Activated naive CD4-positive, alpha-beta T cell treated with anti-CD3 and anti-CD28 coated beads for 36 hours (primary cell): ENCODE measurements at places on chromosomes 5 and 9.

- no peak overlapping the region for H3K27ac ChIP-seq
- DNase-seq, result no peak
- H3K4me3 ChIP-seq, result no peak overlapping the region
- peaks cover 22% of the 10 kb centered on the region for H3K36me3 ChIP-seq
Measured at GRCh38 chr5:39062530-39062929, 11.7 kb downstream of the RICTOR start.

DNA sequence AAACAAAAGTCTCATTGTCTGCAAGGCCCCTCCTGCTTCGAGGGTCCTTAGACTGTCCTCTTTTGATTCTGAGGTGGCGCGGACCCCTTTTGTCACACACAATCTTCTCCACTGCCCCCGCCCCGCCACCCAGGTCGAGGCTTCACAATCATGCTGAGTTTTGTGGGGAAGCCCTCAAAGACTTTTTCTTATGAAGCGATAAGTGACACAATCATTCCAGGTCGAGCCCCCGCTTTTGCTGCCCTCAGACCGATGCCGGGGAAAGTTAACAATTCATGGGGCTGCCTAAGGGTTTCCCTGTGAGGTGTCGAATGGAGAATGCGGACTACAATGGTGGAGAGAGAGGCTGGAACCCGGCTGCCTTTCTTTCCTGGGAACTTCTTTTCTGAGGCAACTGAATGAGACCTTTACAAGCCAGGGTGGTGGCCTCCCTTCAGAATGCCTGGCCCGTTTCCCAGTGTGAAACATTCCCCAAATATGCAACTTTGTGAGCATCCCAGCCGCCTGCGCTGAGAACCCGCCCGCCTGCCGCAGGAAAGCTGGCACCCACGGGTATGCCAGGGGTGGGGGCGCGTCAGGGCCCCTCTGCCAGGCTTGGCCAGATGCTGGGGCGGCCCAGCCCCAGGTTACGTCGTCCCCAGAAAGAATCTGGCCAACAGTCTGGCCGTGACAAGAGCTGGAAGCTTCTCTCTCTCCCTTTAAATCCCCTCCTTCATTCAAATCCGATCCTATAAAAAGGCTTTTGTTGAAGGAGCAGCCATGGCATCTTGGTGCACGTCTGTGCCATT is 71.9 kb downstream of the MAP1B start:
- H3K4me3 ChIP-seq, result no peak overlapping the region
- H3K27me3 ChIP-seq, result peaks cover 29% of the 10 kb centered on the region
- no peak for DNase-seq
- no peaks in the 10 kb centered on the region for H3K36me3 ChIP-seq
- no peaks in the 10 kb centered on the region for H3K4me1 ChIP-seq

GRCh38 chr9:105452185-105452584 is 4.4 kb downstream of the FSD1L start:
- peaks cover 10% of the 10 kb centered on the region for H3K4me1 ChIP-seq
- H3K4me3 ChIP-seq, result no peak overlapping the region
- no peak overlapping the region for H3K27ac ChIP-seq
- no peaks in the 10 kb centered on the region for H3K27me3 ChIP-seq
- DNase-seq, result no peak

DNA sequence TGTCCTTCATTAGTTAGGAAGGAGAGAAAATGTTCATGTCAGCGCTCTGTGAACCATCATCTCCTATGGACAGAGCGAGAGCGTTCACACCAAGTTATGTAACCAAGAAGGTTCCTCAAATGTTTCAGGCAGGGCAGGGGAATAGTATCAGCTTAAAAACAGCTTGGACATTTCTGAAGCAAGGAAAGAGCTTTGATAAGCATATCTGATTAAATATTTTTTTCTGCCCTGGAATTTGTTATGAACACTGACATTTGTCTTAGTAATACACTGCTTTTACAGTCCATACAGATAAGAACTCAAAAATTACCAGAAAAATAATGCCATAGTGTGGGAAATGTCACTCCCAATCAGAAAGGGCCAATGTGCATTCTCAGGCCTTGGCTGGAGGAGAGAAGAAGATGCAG is 66.3 kb upstream of the LIFR start:
- no peak for DNase-seq
- H3K36me3 ChIP-seq, result no peaks in the 10 kb centered on the region
- no peak overlapping the region for H3K27ac ChIP-seq
- H3K27me3 ChIP-seq, result peaks cover 6% of the 10 kb centered on the region
- no peaks in the 10 kb centered on the region for H3K4me1 ChIP-seq

GRCh38 chr5:135328128-135328687 is 70.8 kb downstream of the MACROH2A1 start:
- H3K4me1 ChIP-seq, result peaks cover 20% of the 10 kb centered on the region
- no peak for DNase-seq
- H3K36me3 ChIP-seq, result peaks cover 3% of the 10 kb centered on the region
- H3K4me3 ChIP-seq, result no peak overlapping the region
- H3K27ac ChIP-seq, result no peak overlapping the region

- no peaks in the 10 kb centered on the region for H3K36me3 ChIP-seq
- H3K27me3 ChIP-seq, result peaks cover 7% of the 10 kb centered on the region
- no peak for DNase-seq
Measured at GRCh38 chr9:76733096-76733495, 31.1 kb upstream of the PCA3 start.

DNA sequence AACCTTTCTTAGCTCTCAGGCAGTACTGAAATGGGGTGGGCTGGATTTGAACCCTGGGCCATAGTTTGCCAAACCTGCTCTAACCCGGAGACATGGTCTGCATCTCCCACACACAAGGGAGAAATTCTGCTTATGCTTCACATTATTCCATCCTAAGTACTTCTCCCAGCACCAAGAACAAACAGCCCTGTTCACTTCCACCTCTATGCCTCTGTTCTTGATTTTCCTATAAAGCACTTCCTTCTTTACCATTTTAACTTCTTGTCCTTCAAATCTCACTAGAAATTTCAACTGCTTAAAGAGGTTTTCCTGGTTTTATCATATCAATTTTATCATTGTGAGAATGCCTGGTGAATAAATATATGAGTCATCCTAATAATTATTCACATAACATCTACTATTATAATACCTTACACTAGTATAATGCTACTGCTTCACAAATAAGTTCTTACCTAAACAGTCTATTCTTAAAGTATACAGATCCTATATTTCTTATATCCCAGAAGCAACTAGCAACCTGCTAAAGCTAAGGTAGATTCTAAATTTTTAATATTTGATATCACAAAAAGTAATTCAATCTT is 12.7 kb downstream of the FEM1C start:
- peaks cover 60% of the 10 kb centered on the region for H3K4me1 ChIP-seq
- no peak overlapping the region for H3K4me3 ChIP-seq
- H3K27ac ChIP-seq, result no peak overlapping the region
- H3K36me3 ChIP-seq, result peaks cover 21% of the 10 kb centered on the region
- H3K27me3 ChIP-seq, result no peaks in the 10 kb centered on the region

GRCh38 chr5:151667083-151667482 is 19.6 kb downstream of the SPARC start:
- no peaks in the 10 kb centered on the region for H3K27me3 ChIP-seq
- no peaks in the 10 kb centered on the region for H3K36me3 ChIP-seq
- no peak overlapping the region for H3K4me3 ChIP-seq
- peaks cover 16% of the 10 kb centered on the region for H3K4me1 ChIP-seq

- no peaks in the 10 kb centered on the region for H3K27me3 ChIP-seq
- H3K27ac ChIP-seq, result no peak overlapping the region
- DNase-seq, result no peak
- H3K36me3 ChIP-seq, result no peaks in the 10 kb centered on the region
- H3K4me3 ChIP-seq, result no peak overlapping the region
- no peaks in the 10 kb centered on the region for H3K4me1 ChIP-seq
Measured at GRCh38 chr5:165135565-165135964, 1630.1 kb downstream of the MAT2B start.

- no peak overlapping the region for H3K4me3 ChIP-seq
- no peak overlapping the region for H3K27ac ChIP-seq
- H3K27me3 ChIP-seq, result no peaks in the 10 kb centered on the region
- H3K4me1 ChIP-seq, result peaks cover 10% of the 10 kb centered on the region
Measured at GRCh38 chr5:72241346-72242003, 78.6 kb downstream of the MRPS27 start.

DNA sequence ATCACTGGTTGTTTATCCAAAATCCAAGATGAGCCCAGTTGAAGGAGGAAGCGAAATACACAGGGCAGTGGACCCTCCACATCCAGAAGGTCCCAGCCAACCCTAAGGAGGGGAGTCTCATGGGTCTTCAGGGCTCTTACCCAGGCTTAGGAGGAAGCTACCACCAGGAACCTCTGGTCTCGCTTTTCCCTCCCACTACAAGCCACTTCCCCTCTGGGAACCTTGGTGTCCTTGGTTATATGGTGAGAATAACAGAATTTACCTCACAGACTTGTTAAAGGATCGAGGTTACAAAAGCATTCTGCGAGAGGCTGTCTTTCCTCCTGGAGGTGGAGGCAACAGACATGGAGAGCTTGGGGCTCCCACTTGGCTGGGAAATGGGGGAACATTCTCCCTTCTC is 3.4 kb downstream of the HIGD2A start:
- H3K4me3 ChIP-seq, result no peak overlapping the region
- no peak for DNase-seq
- H3K27me3 ChIP-seq, result no peaks in the 10 kb centered on the region
- H3K36me3 ChIP-seq, result peaks cover 27% of the 10 kb centered on the region
- no peak overlapping the region for H3K27ac ChIP-seq

DNA sequence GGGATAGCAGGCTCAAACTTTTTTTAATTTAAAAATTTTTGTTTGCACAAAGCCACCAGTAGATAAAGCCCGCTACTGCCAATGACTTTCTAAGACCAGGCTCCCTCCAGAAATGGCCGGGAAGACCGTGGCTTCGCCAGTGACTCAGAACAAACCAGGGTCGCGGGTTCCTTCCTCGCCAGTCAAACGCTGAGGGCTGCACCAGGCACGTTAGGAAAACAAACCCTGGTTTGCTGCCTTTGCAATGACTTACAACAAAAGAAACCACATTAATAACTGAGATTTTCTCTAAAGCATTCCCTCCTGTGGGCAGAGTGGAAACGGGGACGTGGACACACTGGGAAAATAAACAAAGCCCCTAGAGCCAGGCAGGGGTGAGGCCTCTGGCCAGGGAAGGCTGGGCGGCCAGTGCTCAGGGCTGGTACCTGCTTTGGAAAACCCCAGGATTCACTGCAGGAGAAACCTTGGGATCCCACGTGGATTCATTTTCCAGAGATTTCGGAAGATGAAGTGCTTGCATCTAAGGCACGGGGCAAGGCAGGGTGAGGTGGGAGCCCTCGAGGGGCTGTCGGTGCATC is 3.8 kb downstream of the PRRX2 start:
- H3K27ac ChIP-seq, result no peak overlapping the region
- no peak for DNase-seq
- peaks cover 4% of the 10 kb centered on the region for H3K4me1 ChIP-seq
- H3K36me3 ChIP-seq, result no peaks in the 10 kb centered on the region
- H3K27me3 ChIP-seq, result peaks cover 11% of the 10 kb centered on the region

DNA sequence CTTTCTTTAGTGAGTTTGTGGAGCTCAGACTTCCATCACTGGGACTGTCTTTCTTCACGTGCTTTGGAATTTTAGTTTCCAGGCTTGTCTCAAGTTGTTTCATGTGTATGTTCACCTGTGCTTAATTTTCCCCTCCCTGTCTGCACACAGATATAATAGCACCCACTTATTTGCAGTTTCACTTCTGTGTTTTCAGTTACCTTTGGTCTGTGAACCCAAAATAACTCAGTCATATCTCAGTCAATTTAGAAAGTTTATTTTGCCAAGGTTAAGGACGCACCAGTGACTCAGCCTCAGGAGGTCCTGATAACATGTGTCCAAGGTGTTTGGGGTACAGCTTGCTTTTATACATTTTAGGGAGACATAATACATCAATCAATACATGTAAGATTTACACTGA is 330.4 kb downstream of the ICE1 start:
- no peak for DNase-seq
- H3K36me3 ChIP-seq, result no peaks in the 10 kb centered on the region
- no peaks in the 10 kb centered on the region for H3K4me1 ChIP-seq
- H3K27ac ChIP-seq, result no peak overlapping the region

DNA sequence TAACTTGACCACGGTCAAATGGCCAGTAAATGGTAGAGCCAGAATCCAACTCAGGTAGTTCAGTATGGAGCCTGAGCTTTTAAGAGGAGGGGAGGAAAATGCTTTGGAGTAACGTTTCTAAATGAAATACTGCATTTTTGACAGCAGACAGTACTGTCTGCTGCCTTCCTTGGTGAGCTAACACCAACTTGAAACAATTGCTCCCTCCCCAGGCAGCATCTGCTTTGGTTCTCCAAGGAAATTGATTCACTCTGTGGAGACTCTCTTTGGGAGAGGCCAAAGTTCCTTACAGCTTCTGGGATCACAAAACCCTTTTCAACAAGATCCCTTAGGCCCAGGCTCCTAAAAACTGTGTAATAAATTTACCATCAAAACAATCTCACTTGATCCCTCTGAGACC is 75.2 kb upstream of the SSBP2 start:
- no peaks in the 10 kb centered on the region for H3K4me1 ChIP-seq
- no peak overlapping the region for H3K4me3 ChIP-seq
- H3K36me3 ChIP-seq, result no peaks in the 10 kb centered on the region
- no peaks in the 10 kb centered on the region for H3K27me3 ChIP-seq
- H3K27ac ChIP-seq, result no peak overlapping the region

- peak overlapping the region; percentile 94 for H3K27ac ChIP-seq
- DNase-seq, result no peak
- peaks cover 53% of the 10 kb centered on the region for H3K4me1 ChIP-seq
- no peaks in the 10 kb centered on the region for H3K27me3 ChIP-seq
- peaks cover 30% of the 10 kb centered on the region for H3K36me3 ChIP-seq
Measured at GRCh38 chr5:77774981-77775789, 954 bp downstream of the TBCA start.
